Smooth muscle cell of bladder (primary cell): ENCODE measurements at places on chromosomes 12 and 14. TPM values are rescaled to one million over a fixed set of nuclear protein-coding genes. Genes with fewer than 3 reads are reported as not detected.

The APOLD1 gene
- 3.3 and 4.1 TPM in 2 replicates for total RNA-seq

The TMPRSS12 gene
- total RNA-seq, result not detected in 2 replicates

The UBE3B gene
- 27.6 and 36.3 TPM in 2 replicates for total RNA-seq

The SLC4A8 gene
- 0.18 and 0.28 TPM in 2 replicates for total RNA-seq

The TMBIM6 gene
- total RNA-seq, result 372 and 422 TPM in 2 replicates

The TMCC3 gene
- total RNA-seq, result 0.71 and 1.4 TPM in 2 replicates

The ACOT4 gene
- 0.43 and 0.46 TPM in 2 replicates for total RNA-seq

The SLC7A7 gene
- 4.1 and 6.1 TPM in 2 replicates for total RNA-seq

The DDX23 gene
- total RNA-seq, result 79.4 and 91.2 TPM in 2 replicates

The PLEK2 gene
- 3.0 and 3.7 TPM in 2 replicates for total RNA-seq

The GPRC5A gene
- total RNA-seq, result 20.6 and 25.9 TPM in 2 replicates
